ENCODE measurements at places on chromosomes 5 and 9.

- no peak for DNase-seq
Observed at GRCh38 chr5:170135796-170136490, 30.2 kb downstream of the FOXI1 start.

- no peak for DNase-seq
Observed at GRCh38 chr5:66516550-66516949, 79.6 kb upstream of the MAST4 start.

DNA sequence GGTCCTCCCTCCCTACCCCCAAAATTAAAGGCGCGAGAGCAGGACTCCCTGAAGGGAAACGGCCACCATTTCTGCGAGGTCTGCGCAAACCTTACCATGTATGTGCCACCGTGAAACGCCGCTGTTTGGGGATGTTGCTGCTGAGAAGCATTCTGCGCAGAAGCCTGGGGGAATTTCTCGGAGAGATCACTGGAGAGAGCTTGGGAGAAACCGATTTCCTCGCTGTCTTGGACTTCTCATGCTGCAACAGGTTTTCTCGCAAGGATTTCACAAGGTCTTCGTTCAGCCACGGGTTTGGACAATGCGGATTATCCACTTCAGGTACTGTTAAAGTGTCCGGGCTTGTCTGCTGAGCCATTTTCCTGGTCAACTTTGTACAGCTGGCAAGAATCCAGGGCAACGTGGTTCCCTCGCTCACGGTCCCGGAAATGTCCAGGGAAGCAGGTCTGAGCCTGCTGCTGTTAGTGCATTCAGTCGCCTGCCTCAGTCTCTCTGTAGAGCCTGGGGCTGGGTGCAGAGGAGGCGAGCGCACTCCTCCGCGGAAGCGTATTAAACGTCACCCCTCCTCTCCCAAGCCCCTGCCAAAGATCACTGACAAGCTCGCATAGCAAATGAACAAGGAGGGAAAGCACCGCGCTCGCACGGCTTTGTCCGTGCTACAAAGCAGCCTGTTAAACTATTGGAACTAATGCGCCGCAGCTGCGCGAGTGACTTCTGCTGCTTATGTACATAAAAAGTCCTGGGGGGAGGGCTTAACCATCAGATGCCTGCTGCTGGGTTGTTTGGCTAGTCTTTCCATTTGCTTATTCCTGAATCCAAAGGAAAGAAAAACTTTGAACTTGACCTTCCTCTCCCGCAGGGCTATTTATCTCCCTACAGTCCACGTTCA is 125.1 kb downstream of the PDE4D start:
- no peak for DNase-seq

GRCh38 chr5:137392261-137392660 is 106.9 kb downstream of the SPOCK1 start:
- DNase-seq, result no peak

DNA sequence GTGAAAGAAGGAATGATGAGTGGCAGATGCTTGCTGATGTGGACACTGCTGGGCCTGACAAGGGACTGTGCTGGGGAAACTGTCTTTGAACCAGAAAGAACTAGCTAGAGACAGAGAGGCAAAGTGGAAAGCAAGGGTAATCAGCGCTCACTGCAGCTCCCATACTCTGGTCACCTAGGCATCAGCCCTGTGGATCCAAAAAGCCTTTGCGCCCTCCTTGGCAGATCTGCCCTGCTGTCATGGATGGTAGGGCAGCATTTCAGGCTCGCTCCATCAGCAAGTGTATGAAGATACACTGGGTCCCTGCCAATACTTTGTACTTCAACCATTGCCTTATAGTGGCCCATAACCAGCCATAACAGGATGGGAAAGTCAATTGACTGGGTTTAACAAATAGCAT is 6.6 kb upstream of the ALDH1B1 start:
- DNase-seq, result no peak

Data from effector memory CD4-positive, alpha-beta T cell (primary cell).